ENCODE measurements at places on chromosomes 3 and 15.
A peak's percentile ranks its signal among the peaks of the same experiment; 100 is the strongest.

DNA sequence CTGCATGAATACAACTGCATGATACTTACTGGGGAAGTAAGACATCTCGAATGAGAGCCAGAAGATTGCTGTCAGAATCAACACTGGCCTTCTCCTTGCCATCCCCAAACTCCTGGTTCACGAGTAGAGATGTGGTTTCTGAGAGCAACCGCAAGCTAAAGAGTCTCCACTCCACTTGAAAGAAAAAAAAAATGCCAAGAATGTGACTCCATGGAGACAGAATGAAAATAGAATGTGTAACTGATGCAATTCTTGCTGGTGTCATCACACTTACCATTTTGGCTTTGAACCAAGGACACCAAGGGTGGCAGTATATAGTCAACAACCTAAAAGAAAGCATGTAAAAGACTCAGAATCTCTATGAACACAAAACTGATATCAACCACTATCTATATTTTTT, 280.4 kb downstream of the ULK4 start:
- DNase-seq = no peak

- DNase-seq = no peak
Observed at GRCh38 chr3:142468456-142468855, 20.6 kb upstream of the XRN1 start.

- DNase-seq = no peak
Observed at GRCh38 chr3:109910772-109911171, 573.4 kb upstream of the DPPA4 start.

DNA sequence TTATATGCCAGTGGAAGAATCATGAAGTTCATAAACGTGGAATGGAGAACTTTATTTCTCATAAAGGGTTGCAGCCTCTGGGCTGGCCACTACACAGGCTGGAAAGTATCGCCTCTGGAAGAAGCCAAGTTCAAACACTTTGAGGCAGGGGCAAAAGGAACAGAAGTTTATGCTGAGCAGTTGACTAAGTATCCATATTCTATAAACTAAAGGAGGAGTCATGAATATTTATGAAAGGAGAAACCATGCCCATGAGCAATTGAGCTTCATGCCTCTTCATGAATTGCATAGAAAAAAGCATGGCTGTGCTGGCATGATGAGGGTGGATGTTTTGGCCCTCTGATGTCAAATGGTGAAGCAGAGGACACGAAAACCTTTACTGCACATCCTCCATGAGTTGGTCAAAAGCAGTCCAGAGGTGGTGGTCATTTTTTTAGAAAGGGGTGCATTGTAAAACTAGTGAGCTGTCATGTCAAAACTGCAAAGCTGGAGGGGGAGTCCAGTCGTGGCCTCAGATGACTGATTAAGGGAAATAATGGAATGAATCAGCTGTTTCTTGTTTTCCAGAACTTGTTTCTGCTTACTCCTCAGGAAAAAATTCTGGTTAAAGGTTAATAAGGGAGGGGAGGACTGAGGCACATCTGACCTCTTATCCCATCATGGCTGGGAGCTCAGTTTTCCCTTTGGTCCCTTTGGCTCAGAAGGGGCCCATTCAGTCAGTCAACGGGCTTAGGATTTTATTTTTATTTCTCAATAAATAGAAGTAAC, 276.7 kb downstream of the CHL1 start:
- no peak for DNase-seq

GRCh38 chr3:177551431-177551836, 354.2 kb upstream of the TBL1XR1 start:
- no peak for DNase-seq

DNA sequence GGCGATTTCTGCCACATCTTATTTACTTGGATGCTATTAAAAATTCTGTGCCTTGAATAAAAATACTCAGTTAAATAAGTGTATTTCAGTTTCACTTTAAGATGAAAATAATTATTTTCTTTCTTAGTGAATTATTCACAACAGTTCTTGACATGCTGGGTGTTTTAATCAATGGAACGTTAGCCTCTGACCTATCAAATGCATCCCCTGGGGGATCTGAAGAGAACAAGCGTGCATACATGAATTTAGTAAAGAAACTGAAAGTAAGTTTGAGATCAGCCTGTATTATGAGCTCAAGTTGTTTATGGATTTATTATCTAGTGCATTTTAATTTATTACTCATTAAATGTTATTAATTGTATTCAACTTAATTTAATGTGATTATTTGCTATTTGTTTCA, 597 bp downstream of the P2RY12 start:
- DNase-seq = no peak

- no peak for DNase-seq
Observed at GRCh38 chr15:73749533-73749932, 3.6 kb downstream of the INSYN1 start.

DNA sequence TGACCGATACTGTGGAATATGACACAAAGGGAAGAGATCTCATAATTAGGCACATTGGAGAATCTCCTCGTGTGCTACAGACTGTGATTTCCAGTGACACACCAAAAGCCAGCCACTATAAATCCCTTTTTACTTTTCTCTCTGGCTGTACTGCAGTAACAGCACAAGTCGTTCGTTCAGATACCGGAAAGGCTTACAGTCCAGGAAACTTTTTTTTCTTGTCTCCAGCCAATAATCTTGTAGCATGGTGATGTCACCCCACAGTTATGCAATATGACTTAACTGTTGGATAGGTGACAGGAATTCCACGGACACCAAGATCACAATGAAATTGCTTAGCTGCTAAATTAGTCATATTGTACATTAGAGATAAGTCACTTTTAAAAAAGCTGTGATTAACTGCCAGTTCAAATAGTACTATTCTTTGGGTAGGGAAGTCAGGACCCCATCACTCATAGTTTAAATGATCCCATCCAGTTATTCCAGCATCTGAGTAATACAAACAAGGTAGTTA, 36.3 kb upstream of the TSC22D2 start:
- DNase-seq = no peak

GRCh38 chr3:180325958-180326357, 276.0 kb upstream of the TTC14 start:
- no peak for DNase-seq

DNA sequence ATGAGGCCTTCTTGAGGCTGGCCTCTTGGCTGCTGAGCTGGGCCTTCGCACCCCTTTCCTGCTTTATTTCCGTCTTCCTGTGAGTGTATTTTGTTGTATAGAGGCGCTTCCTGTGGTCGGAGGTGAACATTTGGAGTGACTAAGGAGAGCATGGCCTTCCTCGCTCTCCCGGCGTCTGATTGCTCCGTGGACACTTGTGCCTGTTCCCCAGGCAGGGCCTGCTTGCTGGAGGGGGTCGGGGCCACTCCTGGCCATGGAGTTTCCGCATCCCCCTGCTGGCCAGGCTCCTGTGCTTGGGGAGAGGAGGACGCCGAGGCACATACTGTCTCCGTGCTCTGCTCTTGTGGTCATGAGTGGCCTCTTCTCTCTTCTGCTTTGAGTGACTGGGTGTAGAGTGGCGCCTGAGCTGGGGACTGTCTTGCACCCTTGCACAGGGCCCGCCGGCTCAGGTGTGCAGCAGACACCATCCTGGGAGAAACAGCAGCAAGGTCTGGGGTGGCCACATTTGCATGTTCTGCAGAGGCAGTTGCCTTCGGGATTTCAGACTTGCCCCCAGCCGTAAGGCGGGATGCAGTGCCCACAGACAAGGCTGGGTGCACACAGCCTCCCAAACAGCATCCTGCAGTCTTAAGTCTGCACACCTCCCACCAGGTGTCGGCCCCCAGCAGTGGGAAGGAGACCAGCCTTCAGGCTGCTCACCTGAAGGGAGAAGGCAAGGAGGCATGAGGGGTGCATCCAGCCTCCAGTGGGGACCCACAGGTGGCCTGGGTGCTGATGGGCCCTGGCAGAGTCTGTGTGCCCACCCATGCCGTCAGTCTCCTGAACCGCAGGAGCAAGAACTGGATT, 16.4 kb downstream of the KLF13 start:
- no peak for DNase-seq

DNA sequence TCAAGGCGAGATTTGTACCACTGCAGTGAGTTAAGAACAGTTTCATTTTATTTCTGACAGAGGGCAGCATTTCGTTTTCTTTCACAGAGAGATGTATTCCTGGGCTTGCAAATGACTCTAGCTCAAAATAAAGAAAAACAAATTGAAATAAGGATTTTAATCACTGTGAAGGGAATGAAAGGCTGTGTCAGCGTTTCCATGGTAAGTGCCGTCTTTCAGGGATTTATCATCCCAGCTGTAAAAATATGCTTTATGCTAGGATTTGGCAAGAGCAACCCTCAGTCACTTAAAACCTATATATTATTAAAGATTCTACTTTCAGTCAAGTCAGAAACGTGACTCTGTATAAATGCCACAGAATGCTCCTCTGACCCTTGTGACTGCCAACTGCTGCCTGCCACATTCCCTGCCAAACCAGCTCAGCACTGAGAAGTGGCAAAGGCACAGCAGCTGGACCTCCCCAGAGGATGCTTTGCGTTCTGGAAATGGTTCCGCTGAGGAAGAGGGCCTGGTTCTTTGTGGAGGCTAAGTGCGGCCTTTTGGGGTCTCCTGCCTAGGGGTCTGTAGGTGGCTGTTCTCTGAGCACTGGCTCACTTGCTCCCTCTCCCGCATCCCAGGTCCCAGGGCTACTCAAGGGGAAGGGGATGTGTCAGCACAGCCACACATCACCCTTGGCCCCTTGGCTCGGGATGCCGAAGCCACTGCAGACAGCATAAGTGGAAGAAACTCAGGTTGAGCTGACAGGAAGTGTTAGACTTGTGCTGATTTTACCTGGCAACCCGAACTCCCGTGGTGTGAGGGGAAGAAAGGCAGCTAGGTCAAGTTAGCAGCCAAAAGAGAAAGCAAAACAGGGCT, 56.6 kb upstream of the POMGNT2 start:
- peak; percentile 23 for DNase-seq

GRCh38 chr15:51382787-51383186, 41.3 kb downstream of the GLDN start:
- no peak for DNase-seq

All from activated T-helper 1 cell treated with anti-CD3 and anti-CD28 coated beads, Interleukin-2, amount 50 U/mL, for 16 hours (primary cell).